ENCODE measurements at places on chromosomes 2 and 18.

DNA sequence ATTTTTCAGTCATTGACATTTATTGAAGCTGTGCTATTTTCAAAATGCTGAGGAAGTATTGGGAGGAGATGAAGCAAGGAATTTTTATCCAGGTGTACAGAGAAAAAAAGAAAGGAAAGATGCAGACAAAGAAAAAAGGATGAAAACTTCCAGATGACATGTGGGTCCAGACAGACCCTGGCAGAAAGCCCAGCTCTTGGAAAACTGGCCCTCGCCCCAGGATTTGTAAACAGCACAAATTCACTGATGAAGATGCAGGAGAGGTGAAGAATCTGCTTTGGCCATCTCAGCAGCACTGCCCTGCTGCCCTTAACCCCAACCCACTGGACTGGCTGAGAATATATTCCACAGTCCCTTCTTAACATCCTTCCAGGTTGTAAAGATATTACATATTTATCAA lies 12.5 kb downstream of the TACR1 start:
- DNase-seq = no peak

DNA sequence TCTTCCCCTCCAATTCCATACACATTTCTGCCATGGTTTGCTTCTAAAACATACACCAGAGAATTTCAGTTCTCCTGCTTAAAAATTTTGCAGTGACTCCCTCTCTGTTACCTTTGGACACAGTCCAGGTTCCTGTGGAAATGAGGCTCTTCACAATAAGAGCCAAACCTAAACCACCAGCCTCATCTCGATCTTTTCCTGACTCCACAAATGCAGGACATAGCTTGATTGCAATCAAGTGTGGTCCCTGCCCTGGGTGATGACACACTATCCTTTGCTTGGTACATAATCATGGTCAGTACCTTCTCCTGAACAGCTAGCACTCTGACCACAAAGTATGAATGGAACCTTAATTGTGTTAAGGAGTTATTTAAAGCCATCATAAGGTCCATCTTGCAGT lies 134.9 kb upstream of the CHAC2 start:
- DNase-seq = no peak

DNA sequence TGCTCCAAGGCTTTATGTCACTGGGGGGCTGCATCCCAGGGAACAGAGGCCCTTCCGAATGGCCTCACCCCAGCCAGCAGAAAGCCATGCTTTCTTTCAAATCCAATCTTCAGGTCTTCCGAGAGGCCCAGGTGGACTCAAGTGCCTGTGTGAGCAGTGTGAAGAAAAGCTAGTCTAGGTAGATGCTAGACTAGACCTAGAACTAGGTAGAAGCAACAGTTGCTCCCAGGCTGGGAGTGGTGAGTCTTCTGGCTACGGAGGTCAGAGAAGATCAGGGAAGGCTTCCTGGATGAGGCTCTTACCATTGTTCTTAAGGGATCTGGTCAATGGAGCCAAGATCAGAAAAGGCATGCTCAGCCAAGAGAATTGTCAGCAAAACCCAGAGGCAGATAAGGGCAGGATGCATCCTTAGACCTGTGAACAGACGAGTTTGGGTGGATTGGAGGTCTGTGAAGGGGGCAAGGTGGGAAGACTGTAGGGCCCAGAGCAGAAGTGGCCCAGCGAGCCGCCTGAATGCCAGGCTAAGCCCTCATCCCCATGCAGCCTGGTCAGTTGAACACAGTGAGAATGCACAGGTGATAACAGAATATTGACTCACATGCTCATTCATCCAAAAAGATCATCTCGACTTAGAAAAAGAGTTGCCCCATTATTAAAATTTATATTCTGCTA lies 110.8 kb downstream of the SMAD7 start:
- DNase-seq = no peak

DNA sequence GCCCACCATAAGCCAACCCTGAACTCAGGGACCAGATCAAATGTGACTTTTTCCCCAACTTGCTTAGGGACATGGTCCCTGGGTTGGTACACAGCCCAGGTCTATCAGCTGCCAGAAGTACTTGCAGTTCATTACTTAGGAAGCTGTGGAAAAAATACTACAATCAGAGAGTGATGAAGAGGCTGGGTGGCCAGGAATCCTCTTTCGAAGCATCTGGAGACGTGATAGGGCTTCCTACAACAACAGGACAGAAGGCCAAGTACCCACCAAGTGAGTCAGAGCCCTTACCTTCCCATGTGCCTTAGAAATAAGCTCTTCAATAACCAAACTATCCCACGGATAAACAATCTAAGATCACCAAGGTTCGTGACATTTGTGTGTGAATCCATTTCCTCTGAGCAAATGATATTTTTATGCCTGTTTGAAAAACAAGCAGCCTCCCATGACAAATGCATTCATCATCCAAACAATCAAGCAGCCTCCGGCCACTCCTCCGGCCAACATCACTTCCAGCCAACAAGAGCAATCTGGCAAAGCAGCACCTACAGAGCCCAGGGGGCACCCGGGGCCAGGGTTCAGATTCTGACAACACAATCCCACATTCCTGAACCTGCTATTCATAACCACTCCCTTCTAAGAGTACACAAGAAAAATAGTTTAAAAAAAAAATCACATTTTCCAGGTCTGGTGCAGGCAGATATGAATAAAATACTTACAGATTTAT lies 26.4 kb downstream of the TBC1D8 start:
- no peak for DNase-seq

DNA sequence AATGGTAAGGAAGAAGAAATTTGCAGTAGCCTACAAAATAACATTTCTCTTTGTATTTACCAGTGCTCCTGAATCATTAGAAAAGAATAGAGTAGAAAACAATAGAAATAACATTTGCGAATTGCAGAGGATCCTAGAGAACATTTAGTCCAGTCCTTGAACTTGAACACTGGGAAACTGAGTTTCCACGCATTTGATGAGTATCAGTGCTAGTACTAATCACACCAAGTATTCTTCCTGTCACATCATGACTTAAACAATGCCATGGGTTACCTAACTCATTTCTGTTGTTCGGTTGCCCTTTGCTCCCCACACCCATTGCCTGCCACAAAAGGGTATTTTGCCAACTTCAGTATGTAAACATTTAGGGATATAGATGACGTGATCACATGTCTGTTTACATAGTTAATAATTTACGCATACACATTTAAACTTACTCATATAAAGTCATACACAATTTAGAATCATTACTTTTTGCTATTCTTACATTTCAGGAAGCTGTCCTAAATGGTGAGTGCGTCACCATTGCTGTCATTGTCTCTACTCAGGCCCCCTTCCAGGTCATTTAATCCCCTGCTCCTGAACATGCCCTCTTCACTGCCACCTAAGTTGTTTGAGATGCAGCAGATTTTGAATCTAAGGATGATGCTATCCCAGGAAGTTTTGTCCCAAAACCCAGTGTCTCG lies 42.3 kb downstream of the CRIM1 start:
- DNase-seq = no peak

GRCh38 chr18:23451491-23451890 lies 1.6 kb upstream of the RIOK3 start:
- no peak for DNase-seq

- DNase-seq = no peak
Measured at GRCh38 chr2:41926614-41927580, 120.9 kb upstream of the PKDCC start.

Data from caudate nucleus (tissue), 63 donors.